GM23338 (cell line): ENCODE measurements at places on chromosomes 3 and 15. TPM values are rescaled to one million over a fixed set of nuclear protein-coding genes. Genes with fewer than 3 reads are reported as not detected.
A peak's percentile ranks its signal among the peaks of the same experiment; 100 is the strongest.

SHF gene
- total RNA-seq = 15.1 and 15.6 TPM in 2 replicates

GRCh38 chr3:196207159-196207832 is 3.9 kb downstream of the ZDHHC19 start:
- H3K4me3 ChIP-seq = peak overlapping the region; percentile 73
- H3K36me3 ChIP-seq = no peaks in the 10 kb centered on the region
- no peak overlapping the region for H3K27ac ChIP-seq
- H3K27me3 ChIP-seq = peaks cover 8% of the 10 kb centered on the region; the same call in 1 of the 2 replicates
- DNase-seq = peak; percentile 58

GRCh38 chr15:44715142-44715796 is 4.0 kb downstream of the B2M start:
- H3K27ac ChIP-seq = no peak overlapping the region
- peaks cover 6% of the 10 kb centered on the region for H3K4me1 ChIP-seq
- H3K27me3 ChIP-seq = peaks cover 16% of the 10 kb centered on the region
- no peak overlapping the region for H3K4me3 ChIP-seq
- no peaks in the 10 kb centered on the region for H3K36me3 ChIP-seq

DNA sequence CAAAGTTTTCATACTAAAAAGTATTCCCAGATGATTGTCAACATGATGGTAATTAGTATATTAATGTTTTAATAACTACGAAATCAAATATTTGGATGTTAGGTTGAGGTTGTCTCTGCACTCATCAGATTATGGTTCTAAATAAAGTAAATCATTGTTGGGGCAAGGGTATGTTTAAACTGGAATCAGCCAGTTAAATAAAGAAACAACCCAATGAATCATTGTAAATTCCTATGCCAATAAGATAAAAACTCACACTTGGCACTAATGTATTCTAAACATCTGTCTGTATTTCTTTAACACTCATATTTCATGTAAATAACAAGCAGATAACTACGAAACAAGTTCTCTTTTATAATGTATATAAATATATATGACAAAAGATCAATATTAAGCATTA is 92.7 kb downstream of the PEAK1 start:
- H3K27me3 ChIP-seq = no peaks in the 10 kb centered on the region
- DNase-seq = no peak
- H3K4me1 ChIP-seq = peaks cover 10% of the 10 kb centered on the region
- H3K4me3 ChIP-seq = no peak overlapping the region
- no peaks in the 10 kb centered on the region for H3K36me3 ChIP-seq
- no peak overlapping the region for H3K27ac ChIP-seq

CADM2 gene
- total RNA-seq = 13.3 and 16.4 TPM in 2 replicates

ZNF502 gene
- total RNA-seq = 3.2 and 4.7 TPM in 2 replicates

- no peak for DNase-seq
- H3K4me1 ChIP-seq = 0 out of 2 replicates have a peak, but pooled peaks cover 3% of the 10 kb centered on the region
- no peaks in the 10 kb centered on the region for H3K36me3 ChIP-seq
- H3K27ac ChIP-seq = no peak overlapping the region
- H3K27me3 ChIP-seq = no peaks in the 10 kb centered on the region
- no peak overlapping the region for H3K4me3 ChIP-seq
Measured at GRCh38 chr3:150170852-150171520, 200.3 kb upstream of the PFN2 start.

- H3K4me1 ChIP-seq = no peaks in the 10 kb centered on the region
- no peaks in the 10 kb centered on the region for H3K27me3 ChIP-seq
- no peak overlapping the region for H3K4me3 ChIP-seq
Measured at GRCh38 chr15:26037369-26037768, 174.2 kb upstream of the ATP10A start.

DNA sequence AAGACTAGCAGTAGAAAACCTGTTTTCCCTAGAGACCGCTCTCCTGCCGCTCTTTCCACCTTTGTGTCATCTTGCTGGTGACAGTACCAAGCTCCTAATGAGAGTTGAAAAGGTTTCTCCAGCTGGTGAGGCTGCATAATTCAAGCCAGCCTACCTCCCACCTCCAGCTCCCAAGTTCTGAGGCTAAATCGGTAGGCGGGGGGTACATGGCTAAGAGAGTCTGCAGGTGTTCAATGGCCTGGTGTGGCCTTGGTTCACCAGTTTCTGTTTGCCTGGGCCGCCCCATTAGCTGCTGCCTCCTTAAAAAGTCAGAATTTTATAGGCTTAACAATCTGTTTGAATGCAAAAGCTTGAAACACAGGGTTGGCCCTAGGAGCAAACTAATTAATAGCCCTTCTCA is 262.8 kb downstream of the SLCO3A1 start:
- no peak for DNase-seq
- H3K4me1 ChIP-seq = peaks cover 31% of the 10 kb centered on the region
- H3K36me3 ChIP-seq = no peaks in the 10 kb centered on the region
- no peaks in the 10 kb centered on the region for H3K27me3 ChIP-seq

DNA sequence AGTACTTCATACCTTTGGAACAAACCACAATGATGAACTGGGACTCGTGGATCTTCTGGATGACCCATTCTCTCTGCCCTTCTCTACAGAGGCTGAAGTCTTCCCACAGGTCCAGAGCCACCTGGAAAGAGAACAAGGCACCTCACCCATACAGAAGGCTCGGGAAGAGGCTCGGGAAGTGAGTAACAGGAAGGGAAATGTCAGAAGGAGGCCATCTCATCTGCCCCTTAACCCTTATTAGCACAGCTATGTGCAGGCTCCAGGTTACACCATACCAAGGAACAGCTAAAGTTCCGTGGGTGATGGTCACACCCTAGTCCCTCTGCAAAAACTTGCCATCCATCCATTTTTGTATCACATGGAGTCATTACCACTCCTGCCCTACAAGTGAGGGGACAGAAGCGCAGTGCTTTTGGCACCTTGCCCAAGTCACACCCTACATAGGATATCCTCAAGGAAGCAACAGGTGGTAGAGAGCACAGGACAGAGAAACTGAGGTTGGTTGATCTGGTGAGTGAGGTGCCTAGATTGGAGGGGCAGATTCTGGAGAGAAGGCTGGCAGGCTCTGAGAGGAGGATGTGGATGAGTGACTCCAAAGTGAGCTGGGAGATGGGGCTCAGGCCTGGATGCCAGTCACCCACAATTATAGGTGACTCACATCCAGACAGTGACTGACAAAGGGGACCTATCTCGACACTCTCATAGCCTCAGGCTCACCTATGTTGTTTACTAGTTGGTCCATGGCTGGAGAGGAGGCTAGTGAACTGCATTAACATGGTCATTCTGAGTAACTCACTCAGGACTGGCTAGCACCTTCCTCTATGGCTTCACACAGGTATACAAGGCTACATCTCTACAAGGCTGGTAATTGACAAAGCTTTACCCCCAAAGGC is 38.2 kb downstream of the SPATA12 start:
- no peak for DNase-seq
- peaks cover 40% of the 10 kb centered on the region for H3K36me3 ChIP-seq
- peaks cover 8% of the 10 kb centered on the region; the same call in 1 of the 2 replicates for H3K4me1 ChIP-seq

LMAN1L gene
- not detected in 2 replicates for total RNA-seq

DNA sequence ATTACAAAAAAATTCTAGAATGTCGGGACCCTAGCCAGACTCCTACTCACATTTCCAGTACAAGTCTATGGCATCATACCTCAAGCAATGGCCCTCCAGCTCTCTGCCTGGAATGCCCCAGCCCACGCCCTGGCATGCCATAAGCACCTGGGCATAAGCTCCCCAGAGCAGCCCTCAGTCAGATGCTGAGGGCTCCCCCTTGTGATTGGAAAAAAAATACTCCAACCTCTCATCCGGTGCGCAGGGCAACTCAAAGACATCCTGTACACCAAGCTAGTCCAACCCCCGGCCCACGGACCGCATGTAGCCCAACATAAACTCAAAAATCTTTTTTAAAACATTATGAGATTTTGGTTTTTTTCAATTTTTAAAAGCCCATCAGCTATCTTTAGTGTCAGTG is 115.4 kb downstream of the NEK10 start:
- H3K36me3 ChIP-seq = no peaks in the 10 kb centered on the region
- no peaks in the 10 kb centered on the region for H3K27me3 ChIP-seq
- no peak overlapping the region for H3K27ac ChIP-seq
- DNase-seq = peak; percentile 78

KPNA4 gene
- total RNA-seq = 32.2 and 36.2 TPM in 2 replicates

DNA sequence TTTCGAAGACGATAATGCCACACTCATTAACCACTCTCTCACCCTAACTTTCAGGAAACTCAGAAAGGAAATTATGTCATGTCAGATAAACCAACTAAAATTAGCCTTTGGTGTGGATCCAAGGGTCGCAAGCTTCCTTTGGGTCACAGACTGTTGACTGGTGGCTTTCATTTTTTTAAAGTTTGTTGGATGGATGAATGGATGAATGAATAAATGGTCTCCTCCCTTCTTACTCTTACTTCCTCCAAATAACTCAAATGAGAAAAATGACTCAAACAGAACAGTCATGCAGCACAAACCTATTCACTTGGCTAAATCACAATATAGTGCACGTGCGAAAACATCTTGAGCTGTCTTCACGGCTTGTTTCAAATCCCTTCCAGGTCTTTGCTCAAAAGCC is 82.9 kb upstream of the HACD2 start:
- H3K27ac ChIP-seq = no peak overlapping the region
- no peaks in the 10 kb centered on the region for H3K36me3 ChIP-seq
- no peaks in the 10 kb centered on the region for H3K27me3 ChIP-seq

DNA sequence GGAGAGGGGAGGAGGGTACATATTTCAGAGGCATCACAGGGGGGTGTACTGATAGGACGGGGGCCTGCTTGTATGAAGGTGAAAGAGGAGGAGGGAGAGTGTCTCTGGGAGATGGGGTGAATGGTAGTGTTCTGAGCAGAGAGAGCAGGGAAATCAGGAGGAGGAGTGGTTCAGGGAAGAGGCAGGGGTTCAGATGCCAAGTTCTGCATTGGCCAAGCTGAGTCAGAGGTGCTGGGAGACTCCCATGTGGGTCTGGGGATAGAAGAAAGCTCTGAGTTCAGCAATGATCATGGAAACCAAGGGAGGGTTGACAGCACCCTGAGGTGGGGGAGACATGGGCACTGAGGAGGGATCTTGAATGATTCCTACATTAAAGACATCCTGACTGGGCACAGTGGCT is 3.0 kb downstream of the CYP8B1 start:
- no peak for DNase-seq
- no peaks in the 10 kb centered on the region for H3K27me3 ChIP-seq
- H3K4me3 ChIP-seq = no peak overlapping the region
- H3K36me3 ChIP-seq = no peaks in the 10 kb centered on the region
- H3K4me1 ChIP-seq = no peaks in the 10 kb centered on the region

- no peaks in the 10 kb centered on the region for H3K27me3 ChIP-seq
- no peaks in the 10 kb centered on the region; the same call in 1 of the 2 replicates for H3K36me3 ChIP-seq
- no peak overlapping the region for H3K27ac ChIP-seq
- no peaks in the 10 kb centered on the region for H3K4me1 ChIP-seq
- DNase-seq = no peak
Measured at GRCh38 chr3:188253800-188254452, 100.0 kb downstream of the LPP start.

- no peaks in the 10 kb centered on the region for H3K27me3 ChIP-seq
- DNase-seq = no peak
- no peaks in the 10 kb centered on the region for H3K36me3 ChIP-seq
- H3K27ac ChIP-seq = no peak overlapping the region
Measured at GRCh38 chr15:100517846-100518245, 10.9 kb downstream of the CERS3 start.

AHSG gene
- total RNA-seq = 0.10 TPM in 1 of 2 replicates, not detected in the other

DNA sequence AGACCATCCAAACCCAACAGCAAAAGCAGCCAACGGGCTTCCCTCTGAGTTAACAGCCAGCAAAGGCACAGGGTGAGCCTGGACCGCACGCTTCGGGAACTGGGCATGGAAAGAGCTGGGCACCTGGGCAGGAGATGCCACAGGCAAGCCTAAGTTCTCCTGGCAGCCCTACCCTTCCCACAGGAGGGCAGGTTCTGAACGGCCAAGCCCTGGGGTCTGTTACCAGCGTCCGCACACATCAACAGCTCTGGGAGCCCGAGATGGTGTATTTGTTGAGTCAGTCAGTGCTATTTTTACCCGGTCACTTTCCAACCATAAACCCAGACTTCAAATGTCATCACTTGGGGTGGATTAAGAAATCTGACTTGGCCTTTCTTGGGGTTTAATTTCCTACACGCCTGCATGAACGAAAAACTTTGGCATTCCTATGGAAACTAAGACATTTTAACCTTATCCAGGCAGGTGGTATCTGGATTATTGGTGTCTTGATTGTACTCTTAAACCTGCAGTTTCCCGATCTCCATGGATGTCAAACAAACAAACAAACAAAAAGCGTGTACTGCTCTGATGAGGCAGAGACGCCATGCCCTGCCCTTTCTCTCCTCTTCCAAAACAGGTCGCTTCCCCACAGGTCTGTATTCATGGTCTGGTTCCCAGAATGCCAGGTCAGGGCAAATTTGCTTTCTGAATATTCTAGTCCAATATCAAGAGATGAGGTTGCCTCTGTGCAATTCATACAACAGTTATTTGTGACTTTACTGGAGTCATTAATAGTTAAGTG is 99.7 kb downstream of the XXYLT1 start:
- DNase-seq = no peak
- no peaks in the 10 kb centered on the region for H3K36me3 ChIP-seq
- peaks cover 12% of the 10 kb centered on the region; the same call in 1 of the 2 replicates for H3K4me1 ChIP-seq
- H3K4me3 ChIP-seq = no peak overlapping the region

- H3K27me3 ChIP-seq = no peaks in the 10 kb centered on the region
- peak overlapping the region; percentile 45 for H3K27ac ChIP-seq
- H3K36me3 ChIP-seq = no peaks in the 10 kb centered on the region
- H3K4me1 ChIP-seq = peaks cover 19% of the 10 kb centered on the region
- peak; percentile 71 for DNase-seq
Measured at GRCh38 chr3:71389911-71390573, 193.5 kb downstream of the FOXP1 start.

DNA sequence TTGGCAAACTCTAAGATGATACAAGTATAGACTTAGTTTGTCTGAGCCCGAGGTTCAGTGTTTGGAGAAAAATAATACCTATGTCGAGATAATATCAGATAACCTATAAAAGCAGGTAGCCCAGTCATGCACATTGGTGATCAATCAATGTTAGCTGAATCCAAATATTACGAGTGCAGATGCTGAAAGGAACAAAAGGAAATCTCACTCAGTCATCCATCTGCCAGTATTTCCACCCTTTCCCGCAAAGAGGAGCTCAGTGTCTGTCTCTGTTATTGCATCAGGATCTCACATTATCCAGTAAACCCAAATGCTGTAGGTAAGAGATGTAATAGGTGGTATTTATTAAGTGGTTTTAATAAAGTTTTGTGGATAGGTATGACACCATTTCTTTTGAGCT is 251.2 kb upstream of the CTDSPL start:
- no peaks in the 10 kb centered on the region for H3K4me1 ChIP-seq
- no peaks in the 10 kb centered on the region for H3K36me3 ChIP-seq
- H3K27ac ChIP-seq = no peak overlapping the region
- DNase-seq = no peak
- H3K4me3 ChIP-seq = no peak overlapping the region

- no peaks in the 10 kb centered on the region for H3K27me3 ChIP-seq
- H3K4me3 ChIP-seq = peak overlapping the region; percentile 97
- DNase-seq = peak; percentile 27
- H3K27ac ChIP-seq = peak overlapping the region; percentile 100
- peaks cover 18% of the 10 kb centered on the region for H3K4me1 ChIP-seq
Measured at GRCh38 chr3:180913581-180914404, 1.3 kb downstream of the FXR1 start.

- no peak overlapping the region for H3K27ac ChIP-seq
- H3K4me3 ChIP-seq = no peak overlapping the region
- no peaks in the 10 kb centered on the region for H3K36me3 ChIP-seq
- no peak for DNase-seq
- H3K4me1 ChIP-seq = 0 out of 2 replicates have a peak, but pooled peaks cover 6% of the 10 kb centered on the region
- H3K27me3 ChIP-seq = no peaks in the 10 kb centered on the region
Measured at GRCh38 chr3:127475975-127476705, 114.4 kb downstream of the TPRA1 start.
